NCI-H2107 (cell line): ENCODE measurements at places on chromosomes 5 and 9.

- no peak for DNase-seq
These were observed 301.5 kb upstream of the VLDLR start for GRCh38 chr9:2320114-2320513.

DNA sequence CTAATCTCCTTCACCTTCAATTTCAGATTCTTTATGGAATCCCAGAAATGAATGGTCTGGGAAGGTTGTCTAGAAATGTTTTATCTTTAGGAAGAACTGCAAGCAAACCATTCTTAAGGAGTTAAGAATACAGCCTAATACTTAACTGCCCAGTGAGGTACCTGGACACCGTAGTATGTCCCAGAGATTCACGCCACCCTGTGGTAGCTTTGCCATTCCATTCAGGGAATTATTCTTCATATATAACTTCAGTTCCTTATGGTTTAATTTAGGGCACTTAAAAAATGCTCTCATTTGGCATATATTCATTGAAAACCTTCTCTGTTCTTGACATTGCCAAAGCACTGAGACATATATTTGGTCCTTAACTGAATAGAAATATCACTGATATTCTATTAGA lies 49.7 kb downstream of the ACTBL2 start:
- no peak for DNase-seq

DNA sequence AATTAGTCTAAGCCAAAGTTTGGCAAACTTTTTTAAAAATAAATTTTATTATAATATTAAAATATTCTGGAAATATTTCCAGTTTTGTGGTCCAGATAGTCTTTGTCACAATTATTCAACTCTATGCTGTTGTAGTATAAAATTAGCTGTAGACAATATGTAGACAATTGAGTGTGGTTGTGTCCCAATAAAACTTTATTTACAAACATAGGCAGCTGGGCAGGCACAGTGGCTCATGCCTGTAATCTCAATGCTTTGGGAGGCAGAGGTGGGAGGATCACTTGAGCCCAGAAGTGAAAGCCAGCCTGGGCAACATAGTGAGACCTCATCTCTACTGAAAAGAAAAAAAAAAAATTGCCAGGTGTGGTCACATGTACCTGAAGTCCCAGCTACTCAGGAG lies 150.5 kb upstream of the EPB41L4A start:
- no peak for DNase-seq

DNA sequence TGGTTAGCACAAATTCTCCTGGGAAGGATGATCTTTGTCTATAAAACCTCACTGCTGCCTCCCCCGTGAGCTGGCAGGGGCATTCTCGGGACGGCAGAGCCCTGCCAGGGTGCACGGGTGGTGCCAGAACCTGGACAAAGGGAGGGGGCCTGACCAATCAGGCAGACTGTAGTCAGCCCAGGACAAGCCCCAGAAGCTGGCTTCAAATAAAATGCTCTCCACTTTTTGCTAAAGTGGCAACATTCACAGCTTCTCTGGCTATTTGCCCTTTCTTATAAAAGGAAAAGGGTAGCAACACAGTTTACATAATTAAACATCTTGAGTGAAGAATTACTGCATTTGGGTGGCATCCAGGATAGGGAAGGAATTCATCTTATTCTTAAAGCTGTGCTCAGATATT lies 14.4 kb downstream of the IL9 start:
- no peak for DNase-seq

DNA sequence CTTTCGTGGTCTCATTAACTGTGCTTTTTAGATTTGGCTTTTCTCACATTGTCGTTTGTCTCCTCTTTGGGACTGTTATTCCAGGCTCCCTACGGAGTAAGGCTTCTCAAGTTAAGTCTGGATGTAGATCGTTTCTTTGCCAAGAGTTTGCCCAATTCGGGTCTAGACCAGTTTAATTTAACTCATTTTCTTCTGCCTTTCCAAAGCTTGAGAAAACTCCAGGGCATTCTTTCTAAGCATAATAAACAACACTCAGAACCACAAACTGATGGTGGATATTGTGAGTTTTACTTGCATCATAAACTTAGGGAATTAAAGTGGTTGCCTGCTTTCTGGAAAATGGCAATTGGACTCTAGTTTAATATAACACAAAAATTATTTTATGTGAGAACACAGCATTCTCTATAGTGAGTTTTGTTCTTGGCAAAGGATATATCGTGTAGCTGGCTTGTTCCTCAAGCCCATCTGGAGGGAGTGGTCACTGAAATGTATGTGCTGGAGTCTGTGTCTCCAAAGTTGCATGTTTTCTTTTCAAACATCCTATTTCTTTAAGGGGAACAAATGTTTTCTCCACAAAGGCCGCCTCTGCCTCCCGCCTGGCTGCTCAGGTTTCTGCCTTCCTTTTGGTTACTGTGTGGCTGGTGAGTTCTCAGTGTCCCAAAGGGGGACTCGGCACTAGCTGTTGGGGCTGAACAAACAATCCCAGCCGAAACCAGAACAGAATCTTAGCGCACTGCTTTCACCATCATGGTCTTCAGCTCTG lies 211.3 kb upstream of the FBN2 start:
- no peak for DNase-seq

DNA sequence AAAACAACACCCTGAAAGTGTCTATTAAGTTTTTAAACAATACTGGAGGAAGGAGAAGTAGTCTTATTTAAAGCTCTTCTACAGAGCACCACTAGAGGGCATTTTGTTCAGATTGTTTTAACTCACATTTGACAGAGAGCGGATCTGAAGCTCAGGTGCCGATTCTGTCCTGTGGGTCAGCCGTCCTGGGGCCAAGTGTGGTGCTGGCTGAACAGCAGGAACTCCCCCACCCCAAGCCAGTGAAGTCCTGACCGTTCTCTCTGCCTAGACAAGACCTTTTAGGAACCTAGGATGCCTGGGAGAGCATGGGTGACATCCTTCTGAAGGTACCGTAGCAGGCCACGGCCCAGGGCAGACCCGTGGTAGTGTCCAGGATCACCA lies 3.9 kb downstream of the EXOC3 start:
- no peak for DNase-seq

DNA sequence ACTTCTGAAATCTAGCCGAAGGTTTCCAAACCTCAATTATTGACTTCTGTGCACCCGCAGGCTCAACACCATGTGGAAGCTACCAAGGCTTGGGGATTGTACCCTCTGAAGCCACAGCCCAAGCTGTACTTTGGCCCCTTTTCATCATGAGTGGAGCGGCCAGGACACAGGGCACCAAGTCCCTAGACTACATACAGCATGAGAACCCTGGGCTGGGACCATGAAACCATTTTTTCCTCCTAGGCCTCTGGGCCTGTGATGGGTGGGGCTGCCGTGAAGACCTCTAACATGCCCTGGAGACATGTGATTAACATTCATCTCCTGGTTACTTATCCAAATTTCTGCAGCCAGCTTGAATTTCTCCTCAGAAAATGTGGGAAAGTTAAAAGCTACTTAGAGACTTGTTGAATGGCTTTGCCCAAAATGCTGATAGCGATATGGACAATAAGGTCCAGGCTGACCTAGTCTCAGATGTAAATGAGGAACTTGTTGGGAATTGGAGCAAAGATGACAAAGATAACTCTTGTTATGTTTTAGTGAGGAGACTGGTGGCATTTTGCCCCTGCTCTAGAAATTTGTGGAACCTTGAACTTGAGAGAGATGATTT lies 34.1 kb upstream of the CPLANE1 start:
- DNase-seq = no peak

DNA sequence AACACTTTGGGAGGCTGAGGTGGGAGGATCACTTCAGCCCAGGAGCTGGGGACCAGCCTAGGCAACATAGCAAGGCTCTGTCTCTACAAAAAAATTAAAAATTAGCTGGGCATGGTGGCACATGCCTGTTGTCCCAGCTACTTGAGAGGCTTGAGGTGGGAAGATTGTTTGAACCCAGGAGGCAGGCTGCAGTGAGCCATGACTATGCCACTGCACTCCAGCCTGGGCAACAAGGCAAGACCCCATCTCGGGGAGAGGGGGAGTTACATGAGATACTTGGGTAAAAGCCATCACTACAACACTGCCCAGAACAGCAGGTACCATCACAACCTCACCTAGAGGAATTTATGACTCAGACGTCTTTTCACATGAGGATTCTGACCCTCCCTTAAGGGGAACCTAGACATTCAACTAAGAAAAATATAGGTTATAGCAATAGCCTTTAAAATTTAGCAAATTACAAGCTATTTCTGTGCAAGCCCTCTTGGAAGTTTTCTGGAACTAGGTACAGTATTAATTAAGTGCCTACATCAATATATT lies 143.5 kb downstream of the NFIB start:
- no peak for DNase-seq

GRCh38 chr9:123689701-123690428 lies 240.1 kb downstream of the DENND1A start:
- DNase-seq = no peak

- DNase-seq = no peak
These were observed 60.8 kb downstream of the EBF1 start for GRCh38 chr5:159038907-159039306.

DNA sequence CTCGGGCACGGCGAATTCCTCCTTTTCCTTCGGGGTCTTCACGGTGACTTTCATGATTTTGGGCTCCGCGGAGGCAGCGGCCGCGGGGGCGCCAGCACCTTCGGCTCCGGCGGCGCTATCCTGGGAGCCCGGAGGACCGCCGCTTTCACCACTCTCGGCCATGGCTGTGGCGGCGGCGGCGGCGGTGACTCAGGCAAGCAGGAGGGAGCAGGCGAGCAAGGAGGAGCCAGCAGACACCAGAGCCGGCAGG lies 315 bp downstream of the UBQLN1 start:
- no peak for DNase-seq

DNA sequence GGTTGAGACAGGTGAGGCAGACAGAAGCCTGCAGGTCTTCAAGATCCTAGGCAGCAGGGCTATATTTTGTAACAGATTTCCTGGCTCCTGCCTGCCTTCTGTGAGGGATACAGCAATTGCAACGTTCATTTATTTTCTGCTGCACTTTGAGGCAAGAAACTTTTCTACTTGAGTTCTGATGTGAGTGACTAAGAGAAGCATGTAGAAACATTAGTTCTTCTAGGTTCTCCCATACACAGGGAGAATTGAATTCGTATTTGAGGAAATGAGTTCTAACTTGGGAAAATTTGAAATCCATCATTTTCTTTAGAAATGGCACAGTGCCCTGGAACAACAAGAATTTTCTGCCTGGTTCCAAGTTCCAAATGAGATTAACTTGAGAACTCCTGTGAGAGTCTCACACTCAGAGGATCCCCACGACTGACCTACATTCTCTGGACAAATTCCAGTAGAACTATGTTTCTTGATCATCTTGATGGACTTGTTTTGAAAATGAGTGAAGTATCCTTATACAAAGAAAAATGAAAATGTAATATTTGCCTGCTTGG lies 15.0 kb downstream of the MAMDC2 start:
- no peak for DNase-seq

GRCh38 chr9:109475526-109475925 lies 22.6 kb downstream of the PTPN3 start:
- DNase-seq = no peak
